Umbilical cord (tissue), 2 donors: ENCODE measurements at places on chromosomes 4 and X. TPM values are rescaled to one million over a fixed set of nuclear protein-coding genes. Genes with fewer than 3 reads are reported as not detected.

- DNase-seq, result no peak
Measured at GRCh38 chr4:48518143-48518542, 28.1 kb downstream of the ZAR1 start.

GRCh38 chr4:134276476-134276875 is 74.9 kb upstream of the PABPC4L start:
- no peak for DNase-seq

GRCh38 chr4:7224878-7225533 is 32.7 kb downstream of the SORCS2 start:
- no peak for DNase-seq

AWAT2 gene
- 0.96 TPM for total RNA-seq

- no peak for DNase-seq
Measured at GRCh38 chr4:63460075-63460474, 949.2 kb downstream of the TECRL start.

DNA sequence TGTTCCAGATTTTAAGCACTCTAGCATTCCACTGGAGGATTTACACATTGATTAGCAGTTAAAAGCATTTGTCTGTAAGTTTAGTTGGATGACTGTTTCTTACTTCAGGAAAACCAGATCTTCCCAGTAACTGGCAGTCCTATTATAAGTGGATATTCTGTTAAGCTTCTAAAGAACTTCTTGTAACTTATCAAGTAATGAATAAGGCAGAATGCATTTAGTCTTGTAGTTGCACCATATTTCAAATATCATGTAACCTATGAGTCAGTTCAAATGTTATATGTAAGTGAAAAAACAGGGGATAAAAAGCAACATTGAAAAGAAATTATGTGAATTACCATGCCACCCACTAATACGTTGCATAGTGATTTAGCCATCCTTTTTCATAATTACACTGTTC is 30.2 kb upstream of the TENM3 start:
- DNase-seq, result peak; percentile 85

- DNase-seq, result no peak
Measured at GRCh38 chr4:88063634-88064296, 56.3 kb downstream of the PKD2 start.

- DNase-seq, result no peak
Measured at GRCh38 chr4:124414276-124415040, 298.1 kb downstream of the ANKRD50 start.

- peak; percentile 54 for DNase-seq
Measured at GRCh38 chr4:40909363-40909876, 159.7 kb downstream of the NSUN7 start.

- DNase-seq, result no peak
Measured at GRCh38 chrX:41616935-41617334, 71.8 kb upstream of the GPR34 start.

GRCh38 chrX:106611679-106612392 is at the start of gene RADX:
Gene RADX, plus strand, starts transcription at chrX:106611978. Its CDS starts 103 bp downstream, at chrX:106612081.
- peak; percentile 68 for DNase-seq

TRIM61 gene
- 12.3 TPM for total RNA-seq

- DNase-seq, result no peak
Measured at GRCh38 chrX:13774696-13775095, 40.1 kb downstream of the OFD1 start.

DDIT4L gene
- total RNA-seq, result 2.2 TPM

GRCh38 chr4:5863461-5864113 is 29.3 kb downstream of the CRMP1 start:
- DNase-seq, result peak; percentile 59

FAAH2 gene
- total RNA-seq, result 2.9 TPM

DNA sequence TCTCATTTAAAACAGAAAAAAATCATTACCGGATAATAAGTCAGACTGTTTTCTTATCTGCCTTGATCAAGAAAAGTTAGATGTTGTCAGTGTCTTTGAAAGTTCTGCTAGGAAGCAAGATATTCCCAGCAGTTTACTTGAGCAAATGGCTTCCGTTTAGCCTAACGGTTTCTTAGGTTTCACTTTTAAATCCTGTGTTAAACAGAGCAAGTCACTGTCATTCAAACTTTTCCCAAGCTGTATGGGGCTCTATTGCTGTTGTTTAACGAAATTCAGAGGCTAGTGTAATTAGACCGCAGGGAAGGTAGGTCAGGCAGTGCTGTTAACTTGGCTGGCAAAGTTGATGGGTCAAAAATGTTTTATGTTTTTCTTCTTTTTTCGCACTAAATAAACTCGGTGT is 80.3 kb upstream of the NEIL3 start:
- no peak for DNase-seq

DNA sequence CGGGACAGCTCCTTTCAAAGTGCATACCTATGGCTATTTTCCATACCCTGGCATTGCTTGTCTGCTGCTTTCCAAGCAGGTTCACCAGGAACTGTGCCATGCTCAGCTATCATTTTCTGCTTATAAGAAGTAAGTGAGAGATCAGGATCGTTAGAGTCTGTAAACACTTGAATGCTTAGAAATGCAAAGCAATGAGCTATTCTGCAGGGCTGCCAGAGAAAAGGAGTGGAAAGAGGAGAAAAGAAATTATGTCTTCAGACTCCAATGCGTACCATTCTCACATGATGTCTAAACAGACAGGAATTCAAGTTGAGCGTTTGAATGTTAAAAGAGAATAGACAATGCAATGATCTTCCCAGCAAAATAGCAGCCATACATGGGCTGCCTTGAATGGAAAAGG is 245.5 kb upstream of the SLC7A11 start:
- DNase-seq, result no peak

TMEM150C gene
- total RNA-seq, result 4.3 TPM

DNA sequence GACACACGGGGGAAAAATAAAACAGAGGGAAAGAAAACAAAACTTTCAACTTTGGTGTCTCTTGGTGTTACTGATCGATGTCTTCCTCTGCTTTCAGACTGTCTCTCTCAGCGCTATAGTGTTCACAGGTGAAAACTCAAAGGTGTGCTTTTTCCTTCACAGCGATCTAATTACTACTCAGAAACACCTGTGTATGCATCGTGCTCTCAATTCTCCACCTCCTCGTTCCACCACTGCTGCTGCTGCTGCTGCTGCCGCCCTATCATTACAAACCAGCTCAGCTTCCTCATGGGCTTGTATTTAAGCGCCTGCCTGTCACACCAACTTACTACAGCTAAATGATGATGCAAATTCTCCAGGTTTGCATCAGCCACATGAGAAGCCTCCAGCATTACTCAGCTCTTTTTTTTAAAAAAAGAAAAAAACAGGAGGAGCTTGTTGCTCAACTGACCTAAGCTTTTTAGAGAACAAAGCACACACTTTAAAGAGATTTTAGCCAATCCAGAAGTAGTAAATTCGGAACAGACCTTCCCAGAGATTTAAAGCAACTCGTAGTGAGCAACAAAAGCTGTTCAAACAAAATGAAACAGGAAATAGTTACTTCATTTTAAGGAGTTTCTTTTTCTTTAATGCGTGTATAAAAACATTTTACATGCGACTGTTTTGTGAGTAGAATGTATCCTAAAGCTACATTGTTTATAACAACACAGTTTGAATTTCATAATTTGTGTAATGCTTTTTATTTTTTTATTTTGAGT is at the start of gene SLC7A11:
SLC7A11 (minus strand) TSS at position 274 of the 758 bp plus-strand sequence. CDS start 280 bp downstream, outside the sequence.
- peak; percentile 92 for DNase-seq

FRMD7 gene
- 0.48 TPM for total RNA-seq

GABRB1 gene
- not detected for total RNA-seq

GRCh38 chr4:14392378-14392777 is 609.9 kb upstream of the CPEB2 start:
- no peak for DNase-seq
